ENCODE measurements at places on chromosomes 13 and 19.

GRCh38 chr19:19385896-19386869, 19.3 kb upstream of the GATAD2A start:
- DNase-seq = peak; percentile 13

GRCh38 chr13:39130301-39130700, 92.0 kb downstream of the NHLRC3 start:
- DNase-seq = no peak

- peak; percentile 85 for DNase-seq
Measured at GRCh38 chr19:49691243-49692146, 579 bp downstream of the CPT1C start.

DNA sequence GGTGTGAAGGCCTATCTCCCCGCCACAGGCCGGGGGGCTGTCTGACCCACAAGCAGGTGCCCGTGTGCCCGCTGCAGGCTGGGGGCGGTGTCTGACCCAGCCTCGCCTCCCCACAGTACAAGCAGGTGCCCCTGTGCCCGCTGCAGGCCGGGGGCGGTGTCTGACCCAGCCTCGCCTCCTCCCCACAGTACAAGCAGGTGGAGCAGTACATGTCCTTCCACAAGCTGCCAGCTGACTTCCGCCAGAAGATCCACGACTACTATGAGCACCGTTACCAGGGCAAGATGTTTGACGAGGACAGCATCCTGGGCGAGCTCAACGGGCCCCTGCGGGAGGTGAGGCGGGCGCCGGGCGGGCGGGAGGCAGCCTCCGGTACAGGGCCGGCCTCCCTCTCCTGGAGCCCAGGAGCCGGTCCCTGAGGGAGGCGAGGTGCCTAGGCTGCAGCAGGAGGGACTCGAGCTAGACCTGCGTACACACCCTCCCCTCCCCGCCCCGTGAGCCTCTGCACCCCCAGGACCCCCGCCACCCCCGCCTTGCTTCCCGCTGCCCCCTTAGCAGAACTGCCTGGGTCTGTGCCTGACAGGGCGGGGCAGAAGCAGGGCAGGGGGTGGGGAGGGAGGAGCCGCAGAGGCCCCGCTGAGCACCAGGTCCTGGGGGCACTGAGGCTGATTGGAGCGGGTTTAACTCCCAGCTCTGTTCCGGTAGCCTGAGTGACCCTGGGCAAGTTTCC, 20.6 kb downstream of the HCN2 start:
- DNase-seq = no peak

DNA sequence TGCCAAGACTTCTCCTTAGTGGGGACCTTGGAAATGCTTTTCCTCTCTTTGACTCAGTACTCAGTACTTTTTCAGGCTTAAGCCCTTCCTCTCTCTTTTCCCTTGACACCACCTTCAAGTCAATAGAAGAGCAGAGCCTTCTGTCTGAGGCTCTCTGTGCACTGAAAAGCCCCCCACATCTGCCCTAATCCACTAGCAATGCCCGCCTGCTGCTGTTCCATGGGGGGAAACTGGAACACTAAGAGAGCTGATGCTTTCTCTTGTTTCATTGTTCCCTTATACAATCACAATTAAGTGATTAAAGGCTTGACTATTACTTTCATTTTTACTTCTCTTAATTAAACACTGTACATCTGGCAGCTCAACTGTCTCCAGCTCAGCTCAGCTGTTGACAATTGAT, 254.5 kb downstream of the SLITRK6 start:
- DNase-seq = no peak

- DNase-seq = no peak
Measured at GRCh38 chr13:45765464-45765863, 63.3 kb downstream of the CBY2 start.

DNA sequence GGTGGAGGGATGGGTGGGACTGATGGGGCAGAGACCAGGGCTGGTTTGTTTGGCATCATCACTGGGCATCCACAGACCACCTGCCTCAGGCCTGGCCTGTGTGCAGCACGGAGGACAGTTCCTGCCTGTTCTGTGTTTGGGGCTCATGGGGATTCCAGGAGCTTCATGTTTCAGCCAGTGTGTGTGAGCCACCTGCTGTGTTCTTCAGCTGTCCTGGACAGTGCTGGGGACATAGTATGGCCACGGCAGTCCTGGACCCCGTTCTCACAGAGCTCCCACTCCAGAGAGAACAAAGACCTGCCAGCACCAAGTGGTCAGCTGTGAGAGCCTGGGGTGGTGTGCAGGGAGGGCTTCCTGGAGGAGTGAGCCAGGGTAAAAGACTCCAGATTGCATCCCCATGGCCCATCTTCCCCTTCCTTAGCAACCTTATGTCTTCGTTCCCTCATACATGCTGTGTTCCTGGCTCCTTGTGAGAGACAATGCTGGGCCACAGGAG, 2.0 kb upstream of the CCDC97 start:
- DNase-seq = no peak

GRCh38 chr19:3142292-3142670, 6.4 kb downstream of the GNA15 start:
- peak; percentile 79 for DNase-seq

DNA sequence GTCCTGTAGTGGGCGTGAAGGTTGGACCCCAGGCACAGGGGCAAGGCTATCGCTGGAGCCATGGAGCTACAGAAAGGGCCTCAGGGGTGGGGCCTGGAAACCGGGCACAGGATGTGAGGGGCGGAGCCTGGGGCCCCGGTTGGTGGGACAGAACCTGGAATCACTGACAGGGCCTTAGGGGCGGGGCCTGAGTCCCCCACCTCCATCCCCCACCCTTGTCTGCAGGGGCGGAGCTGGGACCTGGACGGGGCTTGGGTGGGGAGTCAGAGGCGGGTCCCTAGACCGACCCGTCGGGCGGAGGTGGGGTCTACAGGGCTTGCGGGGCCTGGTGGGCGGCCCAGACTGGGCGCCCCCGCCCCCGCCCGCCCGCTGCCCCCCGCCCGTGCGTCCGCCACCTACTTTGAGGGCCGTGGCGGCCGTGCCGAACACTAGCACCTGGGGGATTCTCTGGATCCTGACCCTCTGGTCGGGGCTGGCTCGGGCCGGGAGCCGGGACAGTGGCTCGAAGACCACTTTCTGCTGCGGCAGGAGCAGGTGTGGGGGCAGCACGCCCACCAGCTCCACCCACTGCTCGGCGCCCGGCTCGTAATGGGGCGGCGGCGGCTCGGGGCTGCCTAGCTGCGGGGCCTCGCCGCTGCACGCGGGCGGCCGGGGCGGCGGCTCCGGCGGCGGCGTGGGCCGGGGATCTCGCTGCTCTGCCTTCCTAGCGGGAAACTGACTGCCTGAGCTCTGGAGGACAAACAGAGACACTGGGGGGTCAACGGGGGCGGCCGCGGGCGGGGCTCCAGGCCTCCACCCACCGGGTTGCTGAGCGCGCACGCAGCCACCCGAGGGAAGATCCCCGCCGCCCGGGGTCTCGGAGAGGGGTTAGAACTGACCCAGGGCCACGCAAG, 26.3 kb downstream of the DCAF15 start:
- DNase-seq = peak; percentile 49

DNA sequence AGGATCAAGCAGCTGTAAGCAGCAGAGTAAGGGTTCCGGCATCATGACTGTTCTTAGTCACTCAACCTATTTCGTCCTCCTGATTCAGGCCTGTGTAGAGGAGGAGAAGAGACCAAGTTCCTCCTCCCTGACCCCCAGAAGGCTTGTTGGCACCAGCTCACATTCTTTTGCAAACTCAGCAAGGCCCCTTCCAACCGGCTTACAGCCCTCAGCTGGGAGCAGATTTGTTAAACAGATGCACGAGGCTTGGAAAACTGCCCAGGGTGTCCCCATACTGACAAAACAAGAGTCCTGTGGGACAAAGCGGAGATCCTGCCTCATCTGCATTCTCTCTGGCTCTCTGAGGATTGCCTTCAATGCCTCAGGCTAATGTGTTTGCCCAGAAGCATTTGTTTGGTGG, 113.2 kb upstream of the SOX21 start:
- peak; percentile 24 for DNase-seq

- peak; percentile 25 for DNase-seq
Measured at GRCh38 chr13:41649659-41650058, 192.3 kb downstream of the RGCC start.

All from fibroblast of upper back skin (primary cell).